ENCODE measurements at places on chromosomes 5 and 9. TPM values are rescaled to one million over a fixed set of nuclear protein-coding genes. Genes with fewer than 3 reads are reported as not detected.

The SLC6A7 gene
- not detected for total RNA-seq

The SHISAL2B gene
- total RNA-seq, result not detected

The AIF1L gene
- 0.22 TPM for total RNA-seq

The POLR3G gene
- total RNA-seq, result 12.1 TPM

The ERAP2 gene
- total RNA-seq, result 53.6 TPM

The BHMT gene
- 2.5 TPM for total RNA-seq

The SLC4A9 gene
- not detected for total RNA-seq

The FOXD4L5 gene
- not detected for total RNA-seq

The CKMT2 gene
- total RNA-seq, result 0.39 TPM

The UNC13B gene
- total RNA-seq, result 15.0 TPM

The ANKRD34B gene
- not detected for total RNA-seq

The KIF24 gene
- total RNA-seq, result 2.1 TPM

The TAL2 gene
- total RNA-seq, result 0.32 TPM

The BDP1 gene
- total RNA-seq, result 23.8 TPM

The WWC1 gene
- total RNA-seq, result 1.1 TPM

Measured in articular chondrocyte of knee joint (primary cell).